NCI-H2107 (cell line): ENCODE measurements at places on chromosomes 2 and 18.

DNA sequence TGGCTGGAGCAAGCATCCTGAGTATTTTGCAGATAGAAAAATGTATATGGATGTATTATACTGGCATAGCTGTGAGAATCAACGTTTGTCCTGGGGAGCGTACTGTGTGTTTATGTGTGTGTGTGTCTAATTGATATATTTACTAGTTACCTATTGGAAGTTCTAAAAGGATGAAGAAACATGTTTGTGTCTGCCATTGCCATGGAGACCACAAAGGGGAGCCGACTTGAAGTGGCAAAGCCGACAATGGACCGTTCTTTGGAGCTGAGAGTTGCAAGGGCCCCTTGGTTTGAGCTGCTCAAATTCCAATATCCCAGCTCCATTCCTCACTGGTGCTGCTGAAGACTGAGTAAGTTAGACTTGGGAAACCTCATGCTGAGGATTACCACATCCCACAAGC, 14.3 kb upstream of the SLC25A52 start:
- DNase-seq: no peak

GRCh38 chr18:43882358-43883055, 605.2 kb upstream of the SYT4 start:
- DNase-seq: no peak

- DNase-seq: no peak
Observed at GRCh38 chr2:137892739-137893138, 71.5 kb upstream of the HNMT start.

DNA sequence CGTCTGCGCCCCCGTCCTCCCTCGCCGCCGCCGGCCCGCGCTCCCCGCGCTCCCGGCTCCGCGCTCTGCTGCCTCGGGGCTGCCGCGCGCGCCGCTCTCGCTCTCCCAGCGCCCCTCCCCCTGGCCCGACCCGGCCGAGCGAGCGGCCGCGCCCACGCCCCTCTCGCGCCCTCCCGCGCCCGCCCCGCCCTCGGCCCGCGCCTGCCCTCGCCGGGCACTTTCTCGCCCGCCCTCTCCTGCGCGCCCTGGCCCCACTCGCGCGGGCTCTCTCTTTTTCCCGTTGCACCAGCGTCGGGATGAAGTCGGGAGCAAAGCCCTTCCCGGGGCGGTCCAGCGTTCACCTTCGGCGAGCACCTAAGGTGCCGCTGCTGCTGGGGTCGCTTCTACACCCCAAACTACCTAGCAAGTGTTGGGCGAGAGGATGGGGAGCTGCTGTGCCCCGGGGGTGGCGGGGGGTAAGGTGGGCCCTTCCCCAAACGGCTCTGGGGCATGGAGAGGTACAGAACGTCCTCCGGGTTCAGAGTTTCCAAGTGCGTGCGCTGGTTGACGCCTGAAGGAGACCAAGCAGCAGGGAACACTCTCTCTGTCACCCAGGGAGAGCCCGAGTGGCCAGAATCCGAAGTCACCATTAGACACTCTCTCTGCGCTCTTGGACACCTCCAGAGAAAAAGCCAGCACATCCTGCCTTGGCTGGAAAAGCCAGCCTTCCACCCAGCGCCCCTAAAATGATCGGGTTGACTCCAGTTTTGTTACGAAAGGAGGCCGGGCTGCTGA, at the start of gene COLEC12:
COLEC12 (minus strand) TSS at position 70 of the 774 bp plus-strand sequence. CDS start 187 bp downstream, outside the sequence.
- DNase-seq: no peak

GRCh38 chr2:74226648-74227213, 28.3 kb downstream of the MTHFD2 start:
- no peak for DNase-seq
